Cardiac fibroblast (primary cell): ENCODE measurements at places on chromosomes 2 and 18.
A peak's percentile ranks its signal among the peaks of the same experiment; 100 is the strongest.

DNA sequence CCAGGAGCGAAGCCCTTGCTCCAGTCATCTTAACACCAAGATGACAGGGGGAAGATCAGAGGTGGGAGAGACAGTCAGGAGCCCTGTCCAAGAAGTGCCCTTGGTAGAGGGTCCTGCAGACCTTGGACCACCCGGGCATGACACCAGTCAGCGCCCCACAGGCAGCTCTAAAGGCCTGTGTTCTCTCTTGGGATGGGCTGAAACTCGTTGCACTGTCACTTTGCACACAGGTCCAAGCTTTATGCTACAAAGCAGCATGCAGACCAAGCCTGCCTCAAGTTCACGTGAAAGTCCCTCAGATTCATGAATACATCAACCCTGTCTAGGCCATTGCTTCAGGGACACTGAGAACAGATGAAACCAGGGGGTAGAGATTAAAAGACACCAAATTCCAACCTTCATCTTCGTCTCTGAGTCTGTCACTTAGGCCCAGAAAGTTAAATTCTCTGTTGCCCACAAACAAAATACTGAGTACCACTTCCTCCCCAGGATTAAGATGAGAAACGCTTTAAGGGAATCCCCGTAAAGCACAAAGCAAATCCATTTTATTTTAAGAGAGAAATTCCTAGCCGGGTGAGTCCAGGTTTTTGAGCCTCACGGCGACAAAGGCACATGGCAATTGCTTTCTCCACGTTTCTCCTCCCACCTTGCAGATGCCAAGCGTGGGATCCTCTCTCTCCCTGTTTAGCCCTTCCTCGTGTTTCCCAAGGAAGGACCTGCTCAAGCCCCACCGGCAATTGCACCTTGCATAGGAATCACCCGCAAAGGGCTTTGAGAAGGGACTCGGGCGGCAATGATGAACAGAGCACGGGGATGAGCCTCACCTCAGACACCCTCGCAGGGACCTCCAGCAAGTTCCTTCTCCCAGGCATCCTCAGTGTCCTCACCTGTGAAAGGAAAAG lies 75.0 kb upstream of the ID2 start:
- no peak for DNase-seq

DNA sequence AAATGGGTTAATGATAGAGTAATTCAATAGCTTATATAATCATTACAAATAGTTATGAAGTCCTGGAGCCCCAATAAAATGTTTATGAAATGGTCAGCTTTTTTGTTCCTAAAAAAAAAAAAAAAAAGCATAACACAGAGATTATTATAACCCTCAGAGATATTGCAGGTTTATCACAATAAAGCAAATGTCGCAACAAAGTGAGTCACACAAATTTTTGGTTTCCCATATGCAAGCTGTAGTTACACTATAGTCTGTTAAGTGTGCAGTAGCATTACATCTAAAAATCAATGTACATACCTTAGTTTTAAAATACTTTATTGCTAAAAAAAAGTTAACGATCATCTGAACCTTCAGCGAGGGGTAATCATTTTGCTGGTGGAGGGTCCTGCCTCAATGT lies 20.0 kb downstream of the WDFY1 start:
- DNase-seq = no peak

GRCh38 chr2:197079832-197080555 lies 153.5 kb upstream of the PGAP1 start:
- no peak for DNase-seq

GRCh38 chr2:17661460-17661859 lies 92.2 kb downstream of the SMC6 start:
- no peak for DNase-seq

DNA sequence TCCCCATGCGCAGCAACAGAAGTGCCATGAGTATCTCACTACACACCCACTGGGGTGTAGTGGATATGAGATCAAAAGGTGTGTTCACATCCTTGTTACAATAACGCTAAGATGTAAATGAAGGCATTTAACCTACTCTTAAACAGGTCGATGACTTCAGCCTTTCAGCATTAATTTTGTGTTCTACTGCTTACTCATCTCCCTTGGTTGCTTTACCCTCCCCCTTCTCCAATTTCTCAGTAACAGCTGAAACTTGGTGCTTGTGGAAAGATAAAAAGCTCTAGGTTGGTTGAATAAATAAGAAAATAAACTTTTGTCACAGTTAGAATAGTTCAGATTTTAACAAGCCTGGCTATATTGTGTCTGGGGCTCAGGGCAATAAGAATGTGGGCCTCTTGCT lies 147.5 kb upstream of the SESTD1 start:
- DNase-seq = peak; percentile 37

- DNase-seq = no peak
Measured at GRCh38 chr2:175003875-175004729, 1.1 kb downstream of the CHN1 start.

GRCh38 chr18:37364237-37364636 lies 201.4 kb downstream of the CELF4 start:
- no peak for DNase-seq

- no peak for DNase-seq
Measured at GRCh38 chr2:197606180-197606579, 69.2 kb downstream of the RFTN2 start.

DNA sequence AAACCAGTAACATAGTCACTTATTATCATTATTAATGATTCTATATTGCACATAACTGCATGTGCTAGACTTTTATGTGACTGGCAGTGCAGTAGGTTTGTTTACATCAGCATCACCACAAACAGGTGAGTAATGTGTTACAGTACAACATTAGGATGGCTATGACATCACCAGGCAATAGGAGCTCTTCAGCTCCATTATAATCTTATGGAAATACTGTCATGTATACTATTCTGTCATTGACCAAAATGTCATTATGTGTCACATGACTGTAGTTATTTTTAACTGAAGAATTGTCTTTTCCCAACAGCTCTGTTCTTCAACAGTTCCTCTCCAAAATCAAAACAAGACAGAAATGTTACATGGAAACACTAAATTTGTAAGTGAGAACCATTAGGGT lies 96.3 kb downstream of the C18orf54 start:
- no peak for DNase-seq

DNA sequence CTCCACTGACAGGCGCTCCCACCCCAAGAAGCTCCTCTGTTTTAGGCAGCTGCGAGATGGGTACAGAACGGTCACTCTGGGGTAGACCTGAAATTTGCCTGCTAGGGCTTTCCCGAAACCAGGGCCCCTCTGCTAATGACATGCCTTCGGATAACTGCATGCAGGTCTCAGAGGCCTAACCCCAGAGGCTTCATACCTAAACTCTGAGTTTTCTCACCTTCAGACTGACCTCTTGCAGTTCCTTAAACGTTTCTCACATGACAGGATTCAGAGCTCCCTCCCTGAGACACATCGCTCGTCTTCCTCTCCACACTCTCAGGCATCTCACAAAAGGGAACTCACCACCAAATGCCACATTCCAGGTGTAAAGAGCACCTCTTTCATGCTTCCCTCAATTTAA lies 11.3 kb upstream of the KLHL29 start:
- DNase-seq = no peak

- peak; percentile 85 for DNase-seq
Measured at GRCh38 chr2:43084699-43085091, 141.7 kb downstream of the ZFP36L2 start.

DNA sequence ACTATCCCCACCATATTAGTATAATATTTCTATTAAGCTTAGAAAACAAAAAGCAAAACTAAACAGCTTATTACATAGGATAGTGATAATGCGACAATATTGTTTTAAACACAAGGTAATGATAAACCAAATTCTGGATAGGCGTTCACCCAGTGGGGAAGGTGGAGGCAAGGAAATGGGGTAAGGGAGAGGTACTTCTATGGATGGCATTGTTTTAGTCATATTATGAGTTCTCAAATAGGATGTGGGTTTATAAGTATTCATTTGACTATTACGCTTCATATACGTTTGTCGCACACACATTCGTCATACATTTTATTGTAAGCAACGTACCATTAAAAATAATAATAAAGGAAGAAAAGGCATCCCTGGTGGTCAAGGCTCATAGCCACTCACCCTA lies 88.8 kb upstream of the DNMT3A start:
- DNase-seq = no peak

DNA sequence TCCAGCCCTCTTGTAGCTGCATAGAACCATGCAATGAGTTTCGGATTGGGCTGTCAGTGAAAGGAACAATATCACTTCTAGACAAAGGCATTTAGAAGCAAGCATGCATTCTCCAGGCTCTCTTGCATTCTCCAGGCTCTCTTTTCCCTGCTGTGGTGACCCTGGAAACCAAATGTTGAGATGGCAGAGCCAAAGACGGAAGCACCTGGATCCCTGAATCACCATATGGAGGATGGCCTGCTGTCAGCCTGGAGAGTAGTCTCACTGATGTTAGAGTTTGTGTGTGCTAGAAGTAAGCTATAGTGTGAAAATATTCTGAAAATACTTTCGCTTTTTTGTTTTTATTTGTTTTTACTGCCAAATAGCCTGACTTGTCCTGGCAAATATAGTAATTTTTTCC lies 203.9 kb downstream of the C1D start:
- DNase-seq = no peak

DNA sequence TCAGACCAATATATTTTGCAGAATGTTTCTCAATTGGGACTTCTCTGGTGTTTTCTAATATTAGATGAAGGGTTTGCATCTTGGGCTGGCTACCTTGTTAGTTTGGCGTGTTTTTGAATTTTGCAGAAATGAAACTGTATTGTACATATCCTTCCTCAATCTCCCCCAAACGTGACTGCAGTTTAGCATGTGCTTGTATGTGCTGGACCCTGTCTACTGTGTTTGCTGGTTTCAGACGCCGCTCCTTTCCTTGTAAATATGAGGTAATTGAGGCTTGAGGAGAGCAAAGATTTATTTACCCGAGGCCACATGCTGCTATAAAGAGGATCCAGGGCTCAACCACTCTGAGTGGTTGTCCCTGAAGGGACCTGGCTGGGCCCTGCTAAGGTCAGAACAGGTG lies 57.2 kb downstream of the NGEF start:
- no peak for DNase-seq

- DNase-seq = no peak
Measured at GRCh38 chr2:98468621-98469236, 24.1 kb downstream of the INPP4A start.

GRCh38 chr2:143205106-143205764 lies 76.0 kb downstream of the ARHGAP15 start:
- DNase-seq = peak; percentile 20

DNA sequence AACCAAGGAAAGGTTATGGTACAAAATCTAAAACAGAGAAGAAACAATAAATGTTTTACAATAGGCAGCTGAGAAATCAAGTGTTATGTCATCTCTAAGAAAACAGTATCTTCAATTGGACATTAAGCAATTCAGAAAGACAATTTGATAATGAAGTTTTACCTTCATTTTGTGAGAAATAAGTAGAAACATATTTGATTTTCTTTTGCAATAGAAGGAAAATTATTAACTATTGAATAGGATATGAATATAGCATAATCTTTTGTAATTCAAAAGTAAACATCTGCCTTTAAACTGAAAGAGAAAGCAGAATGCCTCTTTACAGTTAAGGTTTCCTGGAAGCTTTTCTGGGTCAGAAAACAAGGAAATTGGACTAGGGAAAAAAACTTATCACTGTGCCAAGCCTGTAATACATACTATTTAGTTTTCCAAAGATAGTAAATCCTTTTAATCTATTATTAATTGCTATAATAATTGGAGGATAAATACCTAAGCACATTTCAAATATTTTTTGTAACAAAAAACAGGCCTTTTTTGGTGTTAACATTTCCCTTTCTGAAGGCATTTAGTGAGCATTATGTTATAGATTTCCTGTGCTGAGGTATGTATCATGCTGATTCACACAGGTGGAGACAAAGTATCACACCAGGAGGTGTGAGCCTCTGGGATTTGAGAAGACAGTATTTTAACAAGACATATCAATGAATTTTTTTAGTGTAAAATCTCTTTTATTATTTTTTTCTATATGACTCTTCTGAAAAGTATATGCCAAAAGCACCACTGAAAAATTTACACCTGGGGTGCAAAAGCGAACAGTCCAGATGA lies 947.0 kb upstream of the CDH2 start:
- DNase-seq = peak; percentile 39

DNA sequence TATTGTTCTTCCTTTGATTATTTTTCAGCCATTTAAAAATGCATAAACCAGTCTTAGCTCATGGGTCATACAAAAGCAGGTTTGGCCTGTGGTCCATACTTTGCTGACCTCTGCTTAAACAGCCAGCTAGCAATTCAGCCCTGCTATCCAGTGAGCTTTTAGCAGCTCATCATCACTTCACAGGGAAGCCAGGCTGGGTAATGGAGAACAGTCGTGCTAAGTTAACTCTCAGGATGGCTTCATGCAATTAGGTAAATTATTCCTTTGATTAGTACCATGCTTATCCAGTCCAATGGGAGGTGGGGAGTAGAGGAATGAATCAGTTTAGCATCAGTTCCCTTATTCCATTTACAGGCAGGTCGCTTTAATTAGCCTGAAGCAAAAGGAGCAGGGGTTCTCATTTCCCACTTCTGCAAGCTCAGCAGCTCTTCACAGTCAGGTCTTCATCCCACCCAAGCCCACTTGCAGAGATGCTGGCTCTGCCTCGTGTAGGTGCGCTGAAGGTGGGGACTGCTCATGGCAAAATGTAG lies 109.8 kb upstream of the ALPP start:
- DNase-seq = no peak

DNA sequence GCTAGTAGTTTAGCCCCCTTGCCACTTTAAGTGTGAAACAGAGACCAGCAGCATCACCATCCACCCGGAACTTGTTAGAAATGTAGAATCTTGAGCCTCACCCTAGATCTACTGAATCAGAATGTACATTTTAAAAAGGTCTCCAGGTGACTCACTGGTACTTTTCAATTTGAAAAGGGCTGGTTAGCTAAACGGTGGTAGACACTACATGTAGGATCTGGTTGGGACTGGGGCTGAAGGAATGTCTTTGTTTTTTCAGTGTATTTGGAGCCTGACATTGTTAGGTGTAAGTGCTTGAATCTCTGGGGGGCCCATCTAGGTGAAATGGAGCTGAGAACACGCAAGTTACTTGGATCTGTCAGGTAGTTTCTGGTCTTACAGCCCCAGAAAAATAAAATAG lies 44.0 kb upstream of the XPO1 start:
- no peak for DNase-seq

DNA sequence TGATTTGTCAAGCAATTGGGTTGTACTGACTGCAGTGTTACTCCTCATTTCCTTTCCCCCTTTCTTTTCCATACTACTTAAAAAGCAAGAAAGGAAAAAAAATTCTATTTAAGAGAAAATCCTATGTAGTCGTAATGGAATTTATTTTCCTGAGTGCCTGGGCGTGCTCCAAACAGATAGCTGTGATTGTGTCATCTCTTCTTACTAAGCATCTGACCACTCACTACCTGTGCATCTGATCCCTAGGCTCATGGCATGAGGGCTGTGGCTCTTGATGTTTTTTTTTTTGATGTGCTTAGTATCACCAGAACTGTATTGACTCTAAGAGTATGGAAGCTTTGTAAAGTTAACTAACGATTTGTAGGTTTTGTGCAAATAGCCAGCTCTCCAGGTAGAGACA lies 19.0 kb downstream of the CRIM1 start:
- DNase-seq = no peak

DNA sequence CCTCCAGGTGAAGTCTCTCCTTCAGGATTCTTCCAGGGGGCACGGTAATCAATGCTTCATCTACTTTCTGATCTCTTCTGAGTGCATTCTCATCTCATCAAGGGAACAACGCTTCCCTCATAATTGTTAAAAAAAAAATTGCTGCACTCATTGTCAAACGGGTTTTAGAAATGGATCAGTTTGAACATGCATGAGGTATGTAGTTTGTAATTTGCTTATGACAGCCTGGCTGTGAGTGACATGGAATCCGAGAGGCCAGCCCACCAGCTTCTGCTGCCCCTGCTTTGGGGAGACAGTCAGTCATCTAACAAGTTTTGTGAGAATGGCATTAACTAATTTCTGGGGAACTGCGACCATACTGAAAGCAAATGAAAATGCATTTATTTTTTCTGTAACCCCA lies 791.9 kb upstream of the SOX11 start:
- no peak for DNase-seq
